ENCODE measurements at places on chromosomes 12 and 14.

DNA sequence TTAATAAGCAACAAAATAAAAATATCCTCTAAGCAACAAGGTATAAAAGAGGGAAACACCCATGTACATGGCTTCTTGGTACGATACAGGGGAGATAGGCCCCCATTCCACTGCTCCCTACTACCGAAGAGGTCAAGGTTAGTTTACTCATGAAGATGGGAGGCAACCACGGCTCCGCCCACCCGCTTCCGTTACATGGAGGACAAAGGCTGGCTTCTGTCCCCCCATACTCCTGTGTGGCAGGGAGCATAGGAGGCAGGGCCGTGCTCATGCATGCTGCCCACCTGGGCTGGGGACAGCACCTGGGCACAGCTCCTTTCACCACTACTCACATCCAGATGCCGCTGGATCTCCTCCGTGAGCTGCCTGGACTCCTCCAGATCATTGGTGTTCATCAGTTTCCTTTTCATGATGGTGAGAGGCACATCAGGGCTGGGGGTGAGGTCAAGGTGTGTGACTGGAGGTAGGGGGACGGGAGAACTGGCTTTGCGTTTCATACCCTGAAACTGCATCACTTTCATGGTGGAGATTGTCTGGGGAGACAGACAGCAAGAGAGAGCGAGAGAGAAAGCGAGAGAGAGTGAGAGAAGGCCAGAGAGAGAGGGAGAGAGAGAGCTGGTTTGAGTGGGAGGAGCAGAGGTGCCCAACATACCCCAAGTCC, 39.0 kb downstream of the LGMN start:
- DNase-seq, result no peak

GRCh38 chr14:91173221-91173670, 59.4 kb downstream of the DGLUCY start:
- peak; percentile 81 for DNase-seq

DNA sequence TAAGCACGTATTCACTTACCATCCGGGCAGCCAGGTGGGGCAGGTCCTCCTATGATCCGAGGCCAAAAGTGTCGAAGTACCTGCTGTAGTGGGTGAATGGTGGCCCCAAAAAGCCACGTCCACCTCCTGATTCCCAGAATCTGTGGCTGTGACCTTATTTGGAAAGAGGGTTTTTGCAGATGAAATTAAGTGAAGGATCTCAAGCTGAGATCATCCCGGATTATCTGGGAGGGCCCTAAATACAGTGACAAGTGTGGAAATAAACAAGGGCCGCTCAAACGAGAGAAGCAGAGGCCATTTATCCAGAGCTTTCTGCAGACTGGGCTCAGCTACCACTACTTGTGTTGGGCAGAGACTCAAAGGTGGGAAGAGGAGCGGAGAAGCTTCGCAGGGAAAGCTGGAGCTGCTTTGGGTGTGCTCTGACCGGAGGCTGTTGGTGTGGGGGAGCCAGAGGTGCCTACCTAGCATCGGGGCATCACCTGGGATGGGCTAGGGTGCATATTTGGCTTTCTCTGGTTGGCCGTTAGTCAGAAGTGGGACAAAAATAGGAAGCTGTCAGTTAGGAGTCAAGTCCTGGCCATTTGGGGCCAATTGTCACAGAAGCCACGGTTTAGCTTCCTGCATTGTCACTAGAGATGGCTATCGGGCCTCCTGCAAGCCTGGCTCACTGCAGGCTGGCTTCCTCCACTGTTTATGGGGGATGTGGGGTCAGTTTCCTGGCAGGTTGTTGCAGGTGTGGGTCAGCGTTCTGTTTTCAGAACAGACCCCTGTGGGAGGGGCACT, 27.8 kb upstream of the DLK1 start:
- DNase-seq, result no peak

DNA sequence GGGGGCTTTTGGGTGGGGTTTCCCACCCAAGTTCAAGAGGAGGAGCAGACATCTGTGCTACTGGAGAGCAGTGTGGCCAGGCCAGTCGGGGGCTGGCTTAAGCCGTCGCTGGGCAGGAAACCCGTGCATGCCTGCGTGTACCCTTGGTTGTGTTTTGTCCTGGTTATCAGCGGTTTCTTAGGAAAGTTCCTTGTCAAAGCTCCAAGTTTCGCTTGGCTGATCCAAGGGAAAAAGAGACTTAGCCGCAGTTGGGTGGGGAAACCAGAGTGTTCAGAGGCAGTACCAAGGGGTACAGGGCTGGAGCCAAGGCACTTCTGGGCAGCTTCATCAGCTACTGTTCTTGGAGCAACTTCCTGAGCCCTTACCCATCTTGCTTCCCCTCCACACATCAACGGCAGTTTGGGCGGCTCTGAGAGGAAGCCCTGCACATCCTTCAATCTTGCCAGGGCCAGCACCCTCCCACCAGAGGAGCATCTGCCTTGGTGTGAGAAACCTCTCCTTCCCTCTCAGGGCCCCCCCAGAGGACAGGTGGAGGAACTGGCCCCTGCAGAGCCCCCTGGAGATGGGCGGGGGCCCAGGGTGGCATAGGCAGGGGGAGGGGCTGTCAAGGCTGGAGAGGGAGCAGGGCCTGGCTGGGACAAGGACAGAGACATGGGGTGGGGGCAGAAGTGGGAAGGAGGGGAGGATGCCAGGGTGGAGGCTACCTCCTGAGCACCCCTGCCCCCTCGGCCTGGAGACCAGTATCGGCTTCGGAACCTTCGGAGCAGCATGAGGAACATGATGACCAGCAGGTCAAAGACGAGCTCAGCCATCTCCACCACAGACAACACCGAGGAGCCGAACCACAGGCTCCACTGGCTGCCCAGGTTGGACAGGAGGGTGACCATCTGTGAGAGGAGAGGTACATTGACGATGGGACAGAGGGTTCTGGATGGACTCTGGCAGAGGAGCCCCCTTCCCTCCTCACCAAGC, 5.8 kb upstream of the TNFRSF1A start:
- DNase-seq, result no peak

GRCh38 chr12:51926718-51927117, 19.4 kb downstream of the ACVRL1 start:
- DNase-seq, result peak; percentile 60

GRCh38 chr14:95137164-95137803, 20.0 kb downstream of the DICER1 start:
- DNase-seq, result no peak

DNA sequence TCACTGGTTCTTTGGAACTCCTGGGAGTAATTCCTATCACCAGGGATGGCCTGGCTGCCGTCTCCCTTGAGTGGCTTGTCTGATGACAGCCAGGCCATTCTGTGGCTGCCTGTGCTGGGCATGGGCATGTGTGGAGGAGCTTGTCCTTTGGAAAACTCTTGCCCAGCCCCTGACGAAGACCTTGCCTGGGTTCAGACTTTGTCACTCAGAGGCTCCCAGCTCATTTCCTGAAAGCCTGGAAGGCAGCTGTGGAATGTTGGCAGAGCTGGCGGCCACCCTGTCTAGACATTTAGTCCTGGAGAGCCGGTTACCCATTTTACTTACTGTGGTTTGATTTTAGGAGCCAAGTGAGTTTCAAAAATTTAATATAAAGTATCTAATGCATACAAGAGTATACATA, 34.0 kb downstream of the TUNAR start:
- DNase-seq, result no peak

GRCh38 chr12:66697404-66697803, 18.5 kb upstream of the GRIP1 start:
- DNase-seq, result no peak

DNA sequence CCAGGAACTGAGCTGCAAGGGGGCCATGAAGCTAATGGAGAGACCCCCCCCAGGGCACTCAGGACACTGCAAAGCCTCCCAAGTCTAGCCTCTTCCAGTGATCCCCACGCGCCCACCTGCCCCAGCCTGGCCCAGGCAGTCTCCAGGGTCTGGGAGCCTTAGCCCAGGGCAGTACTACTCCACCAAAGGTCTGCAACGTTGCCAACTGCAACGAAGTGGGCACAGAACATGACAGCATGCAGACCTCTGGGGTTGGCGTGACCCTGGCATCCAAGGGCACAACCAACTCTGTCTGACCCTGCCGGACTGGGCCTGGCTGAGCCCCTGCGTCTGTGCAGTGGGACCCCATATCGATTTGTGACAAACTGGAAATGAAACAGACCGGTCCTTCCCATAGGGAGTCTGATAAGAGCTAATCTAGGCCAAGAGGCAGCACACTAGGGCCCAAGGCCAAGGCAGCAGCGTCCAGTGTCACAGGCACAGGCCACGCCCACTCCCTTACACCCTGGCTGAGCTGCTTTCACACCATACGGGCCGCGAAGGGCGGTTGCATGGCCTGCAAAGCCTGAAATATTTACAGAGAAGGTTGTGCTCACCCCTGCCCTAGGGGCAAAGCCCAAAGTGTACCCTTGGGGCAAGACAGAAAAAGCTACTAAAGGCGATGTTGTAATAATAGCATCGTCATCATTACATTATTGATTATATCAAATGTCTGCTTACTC, 76.7 kb downstream of the NCOR2 start:
- DNase-seq, result no peak

GRCh38 chr12:92259291-92259690, 113.6 kb upstream of the BTG1 start:
- no peak for DNase-seq

GRCh38 chr14:35940291-35940690, 114.2 kb downstream of the BRMS1L start:
- no peak for DNase-seq

- DNase-seq, result no peak
These were observed 31.6 kb upstream of the PTPRQ start for GRCh38 chr12:80412343-80412953.

DNA sequence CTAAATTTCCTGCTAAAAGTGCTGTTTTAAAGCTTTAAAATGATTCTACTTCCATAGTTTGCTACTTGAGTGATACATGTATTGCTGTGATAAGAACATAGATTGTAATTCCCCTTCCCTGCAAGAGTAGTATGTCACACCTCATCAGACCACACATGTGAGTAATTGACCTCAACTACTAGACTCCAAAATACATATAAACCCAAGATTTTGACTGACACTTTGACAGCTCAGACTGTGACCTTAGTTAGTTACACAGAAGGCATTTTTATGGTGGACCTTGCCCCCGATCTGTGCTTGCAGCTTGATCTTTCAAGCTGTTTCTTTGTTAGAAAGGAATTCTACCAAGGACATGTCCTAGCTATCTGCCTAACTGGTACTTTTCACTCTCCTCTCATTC, 18.6 kb downstream of the APOBEC1 start:
- DNase-seq, result no peak

- DNase-seq, result no peak
These were observed 170.0 kb upstream of the SLC16A7 start for GRCh38 chr12:59425798-59426197.

DNA sequence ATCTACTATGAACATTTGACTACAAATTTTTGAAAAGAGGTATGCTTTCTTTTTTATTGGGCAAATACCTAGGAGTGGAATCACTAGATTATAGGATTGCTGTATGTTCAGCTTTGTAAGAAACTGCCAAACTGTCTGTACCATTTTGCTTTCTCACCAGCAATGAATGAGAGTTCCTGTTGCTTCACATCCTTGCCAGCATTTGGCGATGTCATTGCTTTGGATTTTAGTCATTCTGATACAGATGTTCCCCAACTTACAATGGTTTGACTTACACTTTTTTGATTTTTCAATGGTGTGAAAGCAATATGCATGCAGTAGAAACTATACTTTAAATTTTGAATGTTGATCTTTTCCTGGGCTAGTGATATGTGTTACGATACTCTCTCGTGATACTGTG, 328.7 kb downstream of the RAD51B start:
- DNase-seq, result no peak

DNA sequence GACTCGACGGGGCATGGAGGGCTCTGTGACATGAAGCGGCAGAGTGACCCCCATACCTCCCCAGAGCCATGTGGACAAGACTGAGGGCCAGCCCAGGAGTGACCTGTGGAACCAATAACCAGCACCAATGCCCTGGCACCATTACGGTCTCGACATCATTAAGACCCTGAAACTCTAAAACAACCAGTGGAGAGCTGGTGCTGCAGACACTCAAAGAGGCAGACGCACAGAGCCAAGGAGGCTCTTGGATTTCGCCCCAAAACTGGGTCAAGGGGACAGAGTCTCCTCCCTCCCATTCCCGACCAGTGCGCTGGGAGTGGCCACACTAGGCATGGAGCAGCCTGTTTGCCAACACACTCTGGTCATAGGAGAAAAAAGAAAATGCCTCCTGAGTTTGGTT, 41.6 kb upstream of the VASH1 start:
- DNase-seq, result no peak

DNA sequence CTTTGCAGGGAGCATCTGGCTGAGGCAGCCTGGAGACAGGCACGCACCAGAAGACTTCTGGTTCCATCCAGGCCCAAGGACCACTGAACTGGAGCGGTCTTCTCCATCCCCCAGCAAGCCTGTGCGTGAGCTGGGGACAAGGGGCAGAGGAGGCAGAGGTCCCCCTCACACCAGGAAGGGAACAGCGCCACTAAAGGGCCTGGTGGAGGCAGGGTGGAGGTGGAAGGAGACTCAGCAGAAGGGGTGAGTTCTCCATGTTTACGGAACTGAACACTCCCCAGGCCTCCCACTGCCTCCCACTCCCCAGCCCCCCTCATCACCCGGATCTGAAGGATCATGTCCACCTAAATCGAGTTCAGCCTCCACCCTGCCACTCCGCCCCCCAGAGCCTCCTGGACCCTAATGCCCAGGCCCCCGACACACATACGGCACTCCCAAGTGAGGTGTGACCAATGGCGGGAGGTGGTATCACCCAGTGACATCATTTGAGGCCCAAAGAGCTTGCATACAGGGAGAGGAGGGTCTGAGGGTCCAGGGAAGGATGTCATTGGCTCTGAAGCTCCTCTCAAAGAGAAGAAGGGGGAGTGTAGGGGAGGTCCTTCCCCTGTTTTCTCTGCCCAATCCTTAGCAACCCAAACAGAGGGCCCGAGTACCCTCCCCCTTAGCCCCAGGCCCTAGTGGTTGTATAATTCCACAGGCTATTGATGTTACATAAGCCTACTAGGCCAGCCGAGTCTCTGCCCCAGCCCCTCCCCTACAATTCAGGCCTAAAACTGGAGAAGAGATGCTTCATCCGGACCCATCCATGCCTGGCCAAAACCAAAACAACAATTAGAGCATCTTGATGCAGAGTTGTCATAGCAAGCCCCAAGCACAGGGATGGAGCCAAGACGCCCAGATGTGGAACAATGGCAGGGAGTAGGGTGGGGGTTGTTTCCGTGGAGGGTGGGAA, 1.0 kb downstream of the FAIM2 start:
- no peak for DNase-seq
